ENCODE measurements at places on chromosomes 6 and 20.

DNA sequence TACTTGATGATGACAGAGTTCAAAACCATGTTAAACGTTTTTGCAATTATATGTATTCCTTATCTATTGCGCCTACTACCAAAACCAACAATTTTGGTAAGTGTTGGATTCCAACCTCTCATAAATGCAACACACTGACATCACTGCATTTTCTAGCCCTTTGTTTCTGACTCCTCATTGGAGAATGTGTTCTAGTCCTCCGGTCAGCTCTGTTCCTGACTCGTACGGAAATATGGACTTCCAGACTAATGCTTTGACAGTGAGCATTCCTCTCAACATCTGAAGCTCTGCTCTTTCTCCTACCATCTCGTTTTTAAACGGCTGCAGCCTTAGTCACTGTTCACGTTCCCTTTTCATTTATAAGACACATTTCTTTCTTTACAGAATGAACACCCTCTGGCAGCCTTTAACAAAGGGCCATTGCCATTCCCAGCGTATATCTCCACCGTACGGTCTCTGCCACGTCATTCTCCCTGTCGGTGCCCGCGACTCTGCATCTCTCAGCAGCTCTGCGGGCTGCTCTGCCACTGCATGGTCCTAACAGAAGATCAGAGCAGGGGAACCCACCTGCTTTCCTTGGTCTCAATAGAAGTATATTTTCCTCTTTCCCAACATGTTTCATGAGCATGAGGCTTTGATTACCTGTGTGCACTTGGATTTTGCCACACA lies 103.0 kb upstream of the SYNDIG1 start:
- DNase-seq: no peak

DNA sequence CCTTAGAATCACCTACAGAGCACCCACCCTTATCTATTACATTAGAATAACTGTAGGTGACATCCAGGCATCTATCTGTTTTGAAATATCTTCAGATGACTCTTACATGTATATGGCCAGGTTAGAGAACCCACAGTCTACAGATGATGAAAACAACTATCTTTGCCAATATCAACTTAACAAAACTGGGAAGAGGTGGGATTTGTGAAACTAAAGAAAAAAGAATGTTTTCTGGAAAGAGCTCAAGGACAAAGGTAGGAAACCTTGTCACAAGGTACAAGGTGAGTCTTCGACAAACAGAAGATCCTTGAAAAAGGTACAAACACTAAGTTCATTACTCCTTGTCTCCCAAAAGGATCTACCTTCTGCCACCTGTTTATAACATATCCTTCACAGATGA lies 47.0 kb upstream of the DST start:
- no peak for DNase-seq

DNA sequence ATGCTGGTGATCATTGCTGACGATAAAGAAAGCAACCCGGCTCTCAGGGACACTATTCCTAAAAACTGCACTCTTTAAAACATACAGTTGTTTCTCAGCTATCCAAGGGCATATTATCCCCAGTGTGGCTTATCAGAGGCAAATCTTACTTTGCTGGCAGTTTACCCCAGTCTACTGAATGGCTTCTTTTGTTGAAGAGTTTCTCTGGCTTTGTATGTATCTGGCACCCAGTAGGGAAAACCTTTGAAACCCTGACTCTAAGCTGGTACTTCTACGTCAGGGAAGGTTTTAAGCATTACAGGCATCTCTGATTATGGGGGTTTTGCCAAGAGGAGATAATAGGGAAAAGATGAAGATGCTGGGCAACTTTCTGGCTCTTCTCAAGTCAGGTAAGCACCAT lies 637.6 kb upstream of the CHD6 start:
- DNase-seq: no peak

- DNase-seq: no peak
These were observed 320.2 kb upstream of the POU3F2 start for GRCh38 chr6:98514073-98514720.

DNA sequence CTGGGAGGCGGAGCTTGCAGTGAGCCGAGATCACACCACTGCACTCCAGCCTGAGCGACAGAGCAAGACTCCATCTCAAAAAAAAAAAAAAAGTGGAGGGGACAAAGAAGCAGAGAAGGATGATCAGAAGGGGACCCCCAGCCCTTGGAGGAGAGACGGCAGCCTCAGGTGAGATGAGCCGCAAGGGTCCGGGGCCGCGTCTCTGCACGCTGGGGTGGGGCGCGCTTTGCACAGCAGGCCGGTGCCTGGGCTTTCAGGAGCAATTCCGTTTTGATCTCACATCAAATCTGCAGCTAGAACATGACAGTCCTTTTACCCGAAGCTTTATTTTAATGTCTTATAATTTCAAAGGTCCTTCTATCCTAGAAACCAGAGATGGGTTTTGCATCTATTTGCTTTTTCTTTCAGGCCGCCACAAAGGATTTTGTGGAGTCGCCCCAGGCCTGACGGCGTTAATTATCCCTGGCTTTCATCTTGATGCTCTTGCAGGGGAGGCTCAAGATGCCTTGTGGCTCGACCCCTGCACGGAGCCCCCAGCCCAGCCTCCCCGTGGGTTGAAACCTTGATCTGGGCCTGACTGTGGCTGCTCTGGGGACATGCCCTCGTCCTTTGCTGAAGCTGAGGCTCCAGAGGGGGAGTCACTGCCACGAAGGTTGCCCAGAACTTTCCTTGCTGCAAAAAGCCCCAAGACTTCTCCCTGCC lies 17.3 kb downstream of the HRH3 start:
- no peak for DNase-seq

DNA sequence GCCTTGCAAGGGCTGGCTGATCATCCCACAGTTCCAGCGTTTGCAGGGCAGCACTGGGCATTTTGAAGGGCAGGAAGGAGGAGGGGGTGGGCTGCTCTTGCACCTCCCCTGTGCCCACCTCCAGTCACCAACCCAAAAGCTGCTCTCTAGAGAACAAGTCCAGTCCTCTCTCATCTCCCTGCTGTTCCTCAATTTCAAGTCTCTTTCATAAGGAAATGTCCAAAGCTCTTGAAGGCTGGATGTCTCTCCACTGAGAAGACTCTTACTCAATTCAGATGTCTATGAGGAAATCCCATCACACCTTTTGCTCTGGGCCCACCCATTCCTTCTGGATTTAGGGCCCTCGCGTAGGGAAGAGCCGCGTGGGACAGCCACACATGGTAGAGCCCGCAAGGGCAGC lies 31.7 kb downstream of the WRNIP1 start:
- DNase-seq: no peak

DNA sequence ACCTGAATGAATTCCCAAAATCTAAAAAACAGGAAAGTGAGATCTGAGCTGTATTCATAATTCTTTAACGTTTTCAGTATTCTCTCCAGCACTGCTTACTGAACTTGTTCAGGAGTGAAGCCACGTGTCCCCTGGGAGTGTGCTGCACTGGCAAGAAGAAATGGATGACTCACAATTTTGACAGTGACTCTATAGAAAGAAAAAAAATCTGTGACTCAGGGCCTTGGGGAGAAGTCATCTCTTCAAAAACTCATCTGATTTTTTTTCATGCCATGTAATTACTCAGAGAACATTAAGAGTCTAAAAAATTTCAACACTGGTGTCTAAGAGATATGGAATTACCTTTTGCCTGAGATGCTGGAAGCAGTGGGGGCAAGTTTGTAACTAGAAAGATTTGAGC lies 39.7 kb downstream of the ANKEF1 start:
- DNase-seq: no peak

- DNase-seq: no peak
These were observed 22.5 kb downstream of the MOCS3 start for GRCh38 chr20:50980851-50981713.

DNA sequence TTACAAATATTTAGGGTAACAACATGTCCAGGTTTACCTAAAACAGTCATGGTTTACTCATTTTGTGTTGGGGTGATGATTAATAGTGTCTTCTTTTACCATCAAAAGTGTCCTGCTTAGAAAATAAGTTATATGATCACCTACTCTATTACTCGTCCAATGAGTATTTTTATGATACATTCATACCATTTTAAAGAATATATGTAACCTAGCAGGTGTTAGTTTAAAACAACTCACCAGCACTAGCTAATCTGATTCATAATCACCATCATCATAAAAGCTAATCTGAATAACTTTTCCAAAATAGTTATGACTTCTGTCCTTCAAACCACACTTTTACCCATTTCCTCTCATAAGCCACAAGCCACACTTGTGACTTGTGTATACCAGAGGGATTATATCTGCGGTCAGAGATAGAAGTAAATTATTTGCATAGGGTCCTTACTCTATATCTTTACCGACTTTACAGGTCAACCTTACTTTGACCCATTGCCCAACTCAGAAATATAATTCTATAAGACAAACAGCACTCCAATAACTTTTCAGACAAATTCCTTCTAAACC lies 33.3 kb upstream of the NRN1 start:
- no peak for DNase-seq

GRCh38 chr6:109799664-109800063 lies 108.6 kb downstream of the FIG4 start:
- DNase-seq: no peak

GRCh38 chr6:165798991-165799390 lies 135.9 kb upstream of the PDE10A start:
- no peak for DNase-seq

DNA sequence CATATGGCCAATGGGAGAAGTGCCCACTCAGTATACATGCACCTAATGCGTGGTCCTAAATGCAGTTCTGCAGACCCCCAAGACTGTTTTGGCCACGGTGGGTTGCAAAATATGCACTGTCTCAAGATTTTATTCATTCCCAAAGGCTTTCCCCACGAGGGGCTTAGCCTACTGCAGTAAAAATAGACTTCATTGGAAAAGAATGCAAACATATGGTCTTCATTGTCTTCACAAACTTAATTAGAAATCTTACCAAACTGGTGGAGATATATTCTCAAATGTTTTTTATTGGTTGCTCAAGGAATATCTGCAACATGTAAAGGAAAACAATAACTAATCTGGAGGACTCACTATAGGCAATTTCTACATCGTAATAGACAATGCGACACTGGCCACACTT lies 31.6 kb upstream of the PRL start:
- DNase-seq: no peak

DNA sequence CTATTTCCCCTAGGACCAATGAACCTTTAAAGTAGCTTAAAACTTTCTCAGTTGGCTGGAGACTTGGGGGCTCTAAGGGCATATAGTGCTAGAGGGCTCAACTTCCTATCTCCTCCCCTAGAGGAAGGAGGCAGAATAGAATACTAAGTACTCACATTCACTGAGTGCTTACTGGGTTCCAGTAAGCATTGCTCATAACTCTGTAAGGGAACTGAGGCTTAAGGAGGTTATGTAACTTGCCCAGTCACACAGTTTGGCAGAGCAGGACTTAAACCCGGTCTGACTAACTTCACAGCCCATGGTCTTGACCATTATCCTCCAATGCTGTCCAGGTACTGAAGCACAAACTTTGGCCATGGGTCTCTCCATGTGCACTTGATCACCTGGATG lies 12.5 kb downstream of the SESN1 start:
- no peak for DNase-seq

GRCh38 chr6:89792881-89793280 lies 26.7 kb downstream of the MDN1 start:
- no peak for DNase-seq

DNA sequence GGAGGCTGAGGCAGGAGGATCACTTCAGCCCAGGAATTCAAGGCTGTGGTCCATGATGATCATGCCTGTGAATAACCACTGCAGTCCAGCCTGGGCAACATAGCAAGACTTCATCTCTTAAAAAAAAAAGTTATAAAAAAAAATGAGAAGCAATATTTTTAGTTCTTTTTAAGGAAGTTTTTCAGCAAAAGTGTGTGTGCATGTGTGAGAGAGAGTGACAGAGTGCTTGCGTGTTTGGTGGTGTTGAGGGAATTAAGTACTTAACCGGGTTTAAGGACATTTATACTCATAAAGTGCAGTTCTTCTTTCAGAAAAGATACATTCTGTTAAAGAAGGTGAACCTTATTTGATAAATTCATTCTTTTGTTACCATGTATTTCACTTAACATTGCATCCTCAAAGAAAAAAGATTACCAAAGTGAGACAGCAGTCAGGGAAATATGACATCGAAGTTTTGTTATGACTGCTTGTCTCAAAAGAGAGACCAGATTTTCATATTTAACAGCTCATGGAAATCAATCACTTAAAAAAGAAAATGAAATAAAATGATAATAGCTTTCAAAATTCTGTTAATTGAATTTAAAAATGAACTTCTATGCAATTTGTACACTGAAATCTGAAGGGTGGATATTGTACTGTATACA lies 254.7 kb downstream of the ARHGAP18 start:
- DNase-seq: no peak

DNA sequence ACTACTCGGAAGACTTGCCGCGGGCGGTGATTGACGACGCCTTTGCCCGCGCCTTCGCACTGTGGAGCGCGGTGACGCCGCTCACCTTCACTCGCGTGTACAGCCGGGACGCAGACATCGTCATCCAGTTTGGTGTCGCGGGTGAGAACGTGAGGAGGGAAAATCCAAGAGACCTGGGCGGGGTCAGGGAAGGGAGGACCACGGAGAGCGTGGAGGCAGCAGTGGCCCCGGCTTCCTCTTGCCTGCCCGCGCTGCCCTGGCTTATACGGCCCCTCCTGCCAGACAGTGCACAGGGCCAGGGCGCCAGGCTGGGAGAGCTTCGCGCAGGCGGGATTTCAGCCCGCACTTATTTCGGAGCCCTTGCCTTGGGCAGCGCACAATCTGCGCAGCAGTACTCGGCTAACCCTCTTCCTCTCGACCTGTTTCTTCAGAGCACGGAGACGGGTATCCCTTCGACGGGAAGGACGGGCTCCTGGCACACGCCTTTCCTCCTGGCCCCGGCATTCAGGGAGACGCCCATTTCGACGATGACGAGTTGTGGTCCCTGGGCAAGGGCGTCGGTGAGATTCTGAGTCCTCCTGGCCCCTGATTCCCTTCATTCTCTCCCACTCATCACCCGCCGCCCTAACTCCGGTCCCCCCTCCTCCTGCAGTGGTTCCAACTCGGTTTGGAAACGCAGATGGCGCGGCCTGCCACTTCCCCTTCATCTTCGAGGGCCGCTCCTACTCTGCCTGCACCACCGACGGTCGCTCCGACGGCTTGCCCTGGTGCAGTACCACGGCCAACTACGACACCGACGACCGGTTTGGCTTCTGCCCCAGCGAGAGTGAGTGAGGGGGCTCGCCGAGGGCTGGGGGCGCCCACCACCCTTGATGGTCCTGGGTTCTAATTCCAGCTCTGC lies 2.0 kb downstream of the MMP9 start:
- no peak for DNase-seq

DNA sequence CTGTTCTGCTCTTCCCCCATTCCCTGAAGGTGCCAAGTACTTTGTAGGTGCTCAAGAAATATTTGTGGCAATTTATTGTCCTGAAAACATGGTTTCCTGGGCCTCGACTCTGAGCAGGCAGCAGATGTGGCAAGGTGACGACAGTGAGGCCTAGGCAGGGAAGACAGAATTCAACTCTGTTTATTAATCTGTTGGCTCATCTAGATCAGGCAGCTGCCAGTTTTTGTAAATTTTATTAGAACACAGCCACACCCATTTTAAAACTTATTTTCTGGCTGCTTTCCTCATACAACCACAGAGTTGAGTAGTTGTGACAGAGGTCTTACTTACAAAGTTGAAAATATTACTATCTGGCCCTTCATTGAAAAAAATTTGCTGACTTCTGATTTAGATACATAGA lies 24.5 kb downstream of the MAPK14 start:
- DNase-seq: no peak

GRCh38 chr20:49063279-49063678 lies 17.2 kb downstream of the CSE1L start:
- no peak for DNase-seq

Measured in activated CD8-positive, alpha-beta memory T cell treated with anti-CD3 and anti-CD28 coated beads for 1 hour (primary cell).